ENCODE measurements at places on chromosomes 4 and X.

GRCh38 chr4:162938738-162939485 is 227.8 kb downstream of the NAF1 start:
- H3K4me3 ChIP-seq: no peak overlapping the region
- no peak for DNase-seq
- no peak overlapping the region for H3K27ac ChIP-seq
- H3K4me1 ChIP-seq: no peaks in the 10 kb centered on the region

DNA sequence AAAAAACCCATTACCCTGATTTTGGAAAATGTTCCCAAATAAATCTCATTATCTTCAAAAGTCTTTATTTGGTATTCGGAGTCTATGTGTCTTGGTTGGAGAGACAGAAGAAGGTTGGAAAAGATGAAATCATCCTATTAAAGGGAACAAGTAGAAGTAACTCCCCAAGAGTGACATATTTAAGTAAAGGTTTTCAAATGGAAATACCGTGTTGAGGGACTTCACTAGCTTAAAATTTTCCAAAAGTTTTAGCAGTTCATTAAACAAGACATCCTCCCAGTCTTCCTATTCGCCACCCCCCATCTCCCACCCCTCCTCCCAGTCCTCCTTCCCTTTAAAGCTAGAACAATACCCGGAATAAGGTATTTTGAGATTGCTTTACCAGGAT is 62.7 kb upstream of the CCDC160 start:
- peaks cover 5% of the 10 kb centered on the region for H3K4me1 ChIP-seq
- no peak overlapping the region for H3K27ac ChIP-seq
- H3K4me3 ChIP-seq: peak overlapping the region; percentile 94
- no peak for DNase-seq

DNA sequence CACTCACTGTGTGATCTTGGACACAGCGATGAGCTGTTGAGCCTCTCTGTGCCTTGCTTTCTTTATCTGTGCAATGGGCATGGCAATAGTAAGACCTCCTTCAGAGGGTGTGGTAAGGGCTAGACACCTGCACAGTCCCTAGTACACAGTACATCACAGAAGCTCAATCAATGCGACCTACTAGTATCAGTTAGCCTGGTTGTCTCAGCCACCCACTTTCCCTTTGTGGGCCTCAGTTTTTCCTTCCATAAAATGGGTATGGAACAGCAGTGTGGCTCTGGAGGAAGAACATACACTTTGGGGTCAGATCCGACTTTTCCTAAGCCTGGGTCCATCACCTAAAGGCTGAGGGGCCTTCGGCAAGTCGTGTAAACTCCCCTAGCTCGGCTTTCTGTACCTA is 3.5 kb upstream of the HTRA3 start:
- H3K4me1 ChIP-seq: peaks cover 3% of the 10 kb centered on the region
- peaks cover 33% of the 10 kb centered on the region for H3K27me3 ChIP-seq
- DNase-seq: no peak
- no peak overlapping the region for H3K4me3 ChIP-seq
- no peaks in the 10 kb centered on the region for H3K36me3 ChIP-seq

- H3K27me3 ChIP-seq: no peaks in the 10 kb centered on the region
- H3K27ac ChIP-seq: no peak overlapping the region
- H3K4me3 ChIP-seq: no peak overlapping the region
- no peaks in the 10 kb centered on the region for H3K4me1 ChIP-seq
Measured at GRCh38 chr4:142345924-142346323, 500.2 kb downstream of the INPP4B start.

DNA sequence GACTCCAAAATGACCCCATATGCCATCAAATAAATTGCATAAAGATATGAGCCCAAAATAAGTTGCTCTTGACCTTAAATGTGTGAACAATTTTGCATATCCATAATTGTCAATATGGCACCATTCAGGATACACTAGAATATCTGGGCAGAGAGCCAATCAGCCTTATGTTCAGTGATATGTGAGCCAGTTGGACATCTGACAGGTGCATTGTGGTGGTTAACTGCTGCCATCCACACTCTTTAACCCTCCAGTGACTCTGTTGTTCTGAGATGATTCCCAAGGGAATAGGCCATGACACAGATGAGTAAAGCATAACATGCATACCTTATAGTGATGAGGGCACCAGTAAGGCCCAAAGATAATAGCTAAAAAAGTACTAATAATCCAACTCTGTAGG is 500.1 kb downstream of the PCDH18 start:
- H3K27me3 ChIP-seq: no peaks in the 10 kb centered on the region
- H3K4me3 ChIP-seq: no peak overlapping the region
- no peak for DNase-seq

DNA sequence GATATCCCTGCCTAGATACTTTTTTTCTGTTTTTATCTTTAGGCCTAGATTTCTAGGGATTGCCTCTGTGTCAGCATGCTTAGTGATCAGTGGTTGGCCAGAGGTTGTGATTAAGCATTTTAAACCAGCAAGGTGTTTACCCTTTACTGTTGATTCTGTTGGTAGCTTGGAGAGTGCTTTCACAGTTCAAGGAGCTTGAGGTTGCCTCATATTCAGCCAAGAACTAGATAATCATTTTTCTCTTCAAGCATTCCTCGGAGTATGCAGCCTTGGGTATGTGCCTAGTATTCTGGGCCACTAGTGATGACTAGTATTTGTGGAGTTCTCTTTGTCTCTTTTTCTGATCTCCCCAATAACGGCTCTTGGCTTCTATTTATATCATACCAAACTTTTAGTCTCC is 20.4 kb downstream of the APOOL start:
- H3K27me3 ChIP-seq: no peaks in the 10 kb centered on the region
- H3K4me1 ChIP-seq: no peaks in the 10 kb centered on the region
- H3K4me3 ChIP-seq: no peak overlapping the region
- peaks cover 12% of the 10 kb centered on the region for H3K36me3 ChIP-seq

DNA sequence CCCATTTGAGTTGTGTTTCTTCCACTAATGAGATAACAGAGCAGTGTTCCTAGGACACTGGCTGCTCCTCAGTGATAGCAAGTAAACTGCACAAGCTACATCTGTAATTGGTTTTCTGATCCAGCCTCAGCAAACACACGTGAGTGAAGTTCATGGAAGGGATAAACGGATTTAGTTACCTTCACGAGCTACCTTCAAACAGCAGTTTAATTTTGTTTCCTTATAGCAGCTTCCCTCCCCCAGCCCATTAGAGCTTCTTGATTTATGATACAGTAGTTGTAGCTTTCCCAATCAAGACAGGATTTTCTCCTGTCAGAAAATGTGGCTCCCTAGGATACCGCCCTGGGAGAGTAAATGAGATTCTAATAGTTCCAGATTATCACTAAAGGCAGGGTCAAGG is 634.2 kb upstream of the FAT1 start:
- H3K36me3 ChIP-seq: no peaks in the 10 kb centered on the region
- no peak for DNase-seq
- no peaks in the 10 kb centered on the region for H3K4me1 ChIP-seq

DNA sequence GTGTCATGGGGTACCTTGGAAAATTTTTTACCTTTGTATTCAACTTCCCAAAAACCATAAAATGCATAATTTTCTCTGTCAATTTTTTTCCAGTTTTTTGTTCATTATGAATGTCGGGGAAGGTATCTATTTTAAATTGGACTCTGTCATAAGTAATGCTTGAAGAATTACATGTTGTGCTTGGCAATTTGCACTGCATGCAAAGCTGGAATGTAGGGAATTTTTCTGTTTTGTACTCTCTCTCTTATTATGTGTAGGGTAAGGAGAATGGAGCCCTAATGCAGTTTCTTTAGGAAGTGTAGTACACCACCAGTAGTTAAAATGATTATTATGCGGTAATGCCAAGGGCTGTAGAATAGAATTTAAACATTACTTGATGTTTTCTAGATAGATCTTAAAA is 137.7 kb upstream of the LIMCH1 start:
- no peak overlapping the region for H3K27ac ChIP-seq
- no peak overlapping the region for H3K4me3 ChIP-seq
- no peaks in the 10 kb centered on the region for H3K4me1 ChIP-seq
- peaks cover 2% of the 10 kb centered on the region for H3K36me3 ChIP-seq
- peaks cover 2% of the 10 kb centered on the region for H3K27me3 ChIP-seq

DNA sequence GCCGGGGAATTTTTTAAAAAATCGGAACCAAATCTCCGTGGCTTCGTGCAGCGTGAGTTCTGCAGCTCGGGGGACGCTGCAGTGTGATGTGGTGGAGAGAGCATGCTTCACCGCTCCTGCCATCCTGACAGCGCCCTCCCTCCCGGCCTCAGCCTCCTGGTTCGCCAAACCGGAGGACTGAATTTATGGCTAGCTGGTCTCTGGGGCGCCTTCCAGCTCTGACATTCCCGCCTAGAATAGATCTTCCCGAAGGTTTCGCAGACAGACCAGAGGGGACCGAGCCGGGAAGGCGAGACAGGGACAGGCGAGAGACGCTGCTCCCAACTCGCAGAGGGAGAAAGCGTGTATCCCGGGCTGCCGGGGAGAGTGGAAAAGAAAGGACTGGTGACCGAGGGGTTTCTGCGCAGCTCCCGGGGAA is 25.9 kb downstream of the HOPX start:
- H3K27me3 ChIP-seq: peaks cover 15% of the 10 kb centered on the region
- H3K4me1 ChIP-seq: peaks cover 19% of the 10 kb centered on the region
- peak overlapping the region; percentile 91 for H3K4me3 ChIP-seq
- H3K36me3 ChIP-seq: no peaks in the 10 kb centered on the region
- no peak for DNase-seq
- H3K27ac ChIP-seq: no peak overlapping the region

GRCh38 chr4:159150396-159150795 is 47.5 kb downstream of the RAPGEF2 start:
- H3K27me3 ChIP-seq: no peaks in the 10 kb centered on the region
- no peak overlapping the region for H3K4me3 ChIP-seq
- no peak for DNase-seq
- H3K4me1 ChIP-seq: peaks cover 17% of the 10 kb centered on the region
- peaks cover 4% of the 10 kb centered on the region for H3K36me3 ChIP-seq
- H3K27ac ChIP-seq: no peak overlapping the region

- no peaks in the 10 kb centered on the region for H3K36me3 ChIP-seq
- peaks cover 3% of the 10 kb centered on the region for H3K4me1 ChIP-seq
Measured at GRCh38 chrX:14529290-14529989, at the start of gene GLRA2. Gene GLRA2 (plus strand): TSS chrX:14529536. CDS start chrX:14530058, 522 bp downstream.

GRCh38 chr4:132770776-132771175 is 378.3 kb upstream of the PCDH10 start:
- H3K36me3 ChIP-seq: no peaks in the 10 kb centered on the region
- H3K4me3 ChIP-seq: no peak overlapping the region
- no peak overlapping the region for H3K27ac ChIP-seq
- no peaks in the 10 kb centered on the region for H3K27me3 ChIP-seq

DNA sequence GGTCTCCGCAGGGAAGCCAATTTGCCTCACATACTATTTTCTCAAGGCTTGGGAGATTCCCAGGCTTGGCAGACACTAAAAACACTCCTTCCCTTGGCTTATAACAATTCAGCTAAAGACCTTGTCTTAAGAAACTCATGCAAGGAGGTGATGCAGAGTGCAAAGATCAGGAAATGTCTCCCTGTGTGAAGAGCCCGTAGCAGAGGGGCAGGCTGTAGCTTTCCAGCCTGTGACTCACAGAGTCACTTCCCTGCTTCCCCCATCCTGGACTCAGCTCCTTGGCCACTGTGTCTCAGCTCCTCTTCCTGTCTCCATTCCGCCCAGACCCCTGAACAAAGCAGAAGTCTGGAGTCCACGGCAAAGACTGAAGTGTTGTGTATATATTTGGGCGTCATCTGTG is 56.1 kb downstream of the KDR start:
- H3K4me3 ChIP-seq: no peak overlapping the region
- H3K36me3 ChIP-seq: no peaks in the 10 kb centered on the region
- no peak for DNase-seq
- H3K27me3 ChIP-seq: no peaks in the 10 kb centered on the region

GRCh38 chr4:139863531-139863930 is 197.9 kb downstream of the MGST2 start:
- H3K36me3 ChIP-seq: no peaks in the 10 kb centered on the region
- no peak overlapping the region for H3K27ac ChIP-seq
- H3K4me1 ChIP-seq: no peaks in the 10 kb centered on the region
- peaks cover 12% of the 10 kb centered on the region for H3K27me3 ChIP-seq

GRCh38 chr4:59571805-59572430 is 1628.2 kb upstream of the ADGRL3 start:
- no peak overlapping the region for H3K4me3 ChIP-seq
- DNase-seq: no peak
- H3K36me3 ChIP-seq: no peaks in the 10 kb centered on the region
- no peaks in the 10 kb centered on the region for H3K27me3 ChIP-seq
- H3K27ac ChIP-seq: no peak overlapping the region

Data from memory B cell (primary cell).